NT2/D1 (cell line): ENCODE measurements at places on chromosomes 3 and 15.
A peak's percentile ranks its signal among the peaks of the same experiment; 100 is the strongest.

GRCh38 chr15:83155942-83156341 is 48.5 kb downstream of the TM6SF1 start:
- no peak for DNase-seq

GRCh38 chr15:38069511-38070011 is 135.1 kb downstream of the TMCO5A start:
- DNase-seq: no peak

DNA sequence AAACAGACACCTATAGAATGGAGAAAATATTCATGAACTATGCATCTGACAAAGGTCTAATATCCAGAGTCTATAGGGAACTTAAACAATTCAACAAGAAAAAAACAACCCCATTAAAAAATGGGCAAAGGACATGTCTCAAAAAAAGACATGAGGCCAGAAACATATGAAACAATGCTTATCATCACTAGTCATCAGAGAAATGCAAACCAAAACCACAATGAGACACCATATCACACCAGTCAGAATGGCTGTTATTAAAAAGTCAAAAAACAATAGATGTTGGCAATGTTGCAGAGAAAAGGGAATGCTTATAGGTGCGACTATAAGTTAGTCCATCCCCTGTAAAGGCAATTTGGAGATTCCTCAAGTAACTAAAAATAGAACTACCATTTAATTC is 11.4 kb upstream of the HDGFL3 start:
- DNase-seq: no peak

- DNase-seq: no peak
Observed at GRCh38 chr15:75030424-75030823, 7.0 kb downstream of the PPCDC start.

DNA sequence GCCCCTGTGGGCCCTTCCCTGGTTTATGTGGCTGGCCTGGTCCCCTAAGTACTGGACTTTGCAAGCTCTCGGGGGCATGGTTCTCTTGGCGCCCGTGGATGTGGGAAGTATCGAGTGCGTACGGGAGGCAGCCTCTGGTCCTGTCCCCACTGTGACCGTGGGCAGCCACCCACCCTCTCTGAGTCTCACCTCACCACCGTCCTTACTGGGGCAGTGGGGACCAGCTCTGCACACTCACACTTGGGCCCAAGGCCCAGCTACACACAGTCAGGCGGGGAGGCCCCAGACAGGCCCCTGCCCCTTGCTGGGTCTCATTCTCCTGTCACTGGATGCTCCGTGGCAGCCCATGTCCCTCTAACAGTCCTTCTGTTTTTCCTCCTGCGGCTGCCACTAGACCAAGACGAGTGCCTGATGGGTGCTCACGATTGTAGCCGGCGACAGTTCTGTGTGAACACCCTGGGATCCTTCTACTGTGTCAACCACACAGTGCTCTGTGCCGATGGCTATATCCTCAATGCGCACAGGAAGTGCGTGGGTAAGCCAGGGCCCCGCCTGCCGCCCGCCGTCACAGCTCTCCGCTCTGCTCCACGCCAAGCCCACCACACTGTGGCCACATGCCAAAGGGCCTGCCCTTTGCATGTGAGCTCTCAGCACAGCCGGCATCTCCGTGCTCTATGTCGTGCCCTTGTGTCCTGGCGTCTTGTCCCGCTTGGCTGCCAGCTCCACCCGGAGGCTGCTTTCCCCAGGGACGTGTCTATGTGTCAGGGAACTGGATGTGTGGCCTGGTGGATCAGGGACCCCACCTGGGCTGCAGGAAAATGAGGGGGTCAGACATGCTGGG is 72.7 kb downstream of the FBLN2 start:
- DNase-seq: no peak

GRCh38 chr3:110576960-110577359 is 494.7 kb upstream of the NECTIN3 start:
- DNase-seq: peak; percentile 80

DNA sequence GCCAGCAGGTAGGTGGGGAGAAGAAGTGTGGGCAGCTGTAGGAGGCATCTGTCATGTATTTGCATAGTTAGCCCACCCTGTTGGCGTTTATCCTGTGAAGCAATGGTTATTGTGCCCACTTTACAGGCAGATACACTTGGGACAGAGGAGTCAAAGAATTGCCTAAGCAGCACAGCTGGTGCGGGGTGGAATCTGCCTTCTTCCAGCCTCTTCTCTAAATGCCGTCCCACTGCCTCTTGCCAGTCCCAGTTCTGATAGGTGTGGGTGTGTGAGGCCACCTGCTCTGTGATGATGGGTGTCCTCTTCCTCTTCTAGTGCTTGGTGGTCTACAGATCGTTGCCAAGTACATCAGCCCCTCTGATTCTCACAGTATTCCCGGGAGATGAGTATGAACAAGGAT is 80.9 kb downstream of the ABHD5 start:
- DNase-seq: no peak

- no peak for DNase-seq
Observed at GRCh38 chr3:138856799-138857198, 22.1 kb upstream of the PIK3CB start.

- peak; percentile 36 for DNase-seq
Observed at GRCh38 chr3:192802957-192803899, 75.9 kb upstream of the FGF12 start.

- no peak for DNase-seq
Observed at GRCh38 chr15:67601073-67601472, 58.6 kb downstream of the MAP2K5 start.

GRCh38 chr15:89749951-89750559 is 994 bp downstream of the MESP1 start:
- DNase-seq: no peak

DNA sequence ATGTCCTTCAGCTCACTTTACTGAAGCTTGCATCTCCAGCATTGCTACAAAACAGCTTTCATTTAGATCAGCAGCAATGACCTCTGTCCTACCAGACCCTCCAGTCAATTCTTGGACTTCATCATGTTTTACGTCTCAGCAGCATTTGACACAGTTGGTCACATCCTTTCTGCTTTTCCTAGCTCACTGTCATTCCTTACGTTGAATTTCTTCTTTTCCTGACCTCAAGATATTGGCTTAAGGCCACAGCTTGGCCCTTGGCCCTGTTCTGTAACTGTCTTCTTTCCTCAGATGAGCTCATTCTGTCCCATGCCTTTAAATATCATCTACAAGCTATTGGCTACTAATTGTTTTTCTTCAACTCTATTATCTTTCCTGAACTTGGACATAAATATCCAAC is 576.2 kb upstream of the KCNMB2 start:
- no peak for DNase-seq

GRCh38 chr3:156677536-156677935 is 3.1 kb downstream of the TIPARP start:
- no peak for DNase-seq

DNA sequence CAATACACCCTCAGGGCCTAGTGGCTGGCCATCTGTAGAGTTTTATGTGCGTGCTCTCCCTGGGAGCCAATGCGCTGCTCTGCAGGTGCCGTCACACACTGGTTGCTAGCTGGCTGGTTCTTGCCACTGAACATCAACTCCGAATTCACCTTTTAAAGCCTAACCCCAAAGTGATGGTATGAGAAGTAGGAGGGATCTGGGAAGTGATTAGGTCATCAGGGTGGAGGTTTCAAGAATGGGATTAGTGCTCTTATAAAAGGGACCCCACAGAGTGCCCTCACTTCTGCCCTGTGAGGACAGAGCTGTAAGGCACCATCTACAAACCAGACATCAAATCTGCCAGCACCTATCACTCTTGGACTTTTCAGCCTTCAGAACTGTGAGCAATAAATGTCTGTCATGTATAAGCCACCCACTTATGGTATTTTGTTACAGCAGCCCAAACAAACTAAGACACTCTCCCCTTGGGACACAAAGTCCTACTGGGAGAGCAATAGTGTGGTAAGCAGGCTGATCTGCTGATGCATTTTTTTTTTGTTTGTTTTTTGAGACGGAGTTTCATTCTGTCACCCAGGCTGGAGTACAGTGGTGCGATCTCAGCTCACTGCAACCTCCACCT is 20.3 kb downstream of the RGMA start:
- no peak for DNase-seq

DNA sequence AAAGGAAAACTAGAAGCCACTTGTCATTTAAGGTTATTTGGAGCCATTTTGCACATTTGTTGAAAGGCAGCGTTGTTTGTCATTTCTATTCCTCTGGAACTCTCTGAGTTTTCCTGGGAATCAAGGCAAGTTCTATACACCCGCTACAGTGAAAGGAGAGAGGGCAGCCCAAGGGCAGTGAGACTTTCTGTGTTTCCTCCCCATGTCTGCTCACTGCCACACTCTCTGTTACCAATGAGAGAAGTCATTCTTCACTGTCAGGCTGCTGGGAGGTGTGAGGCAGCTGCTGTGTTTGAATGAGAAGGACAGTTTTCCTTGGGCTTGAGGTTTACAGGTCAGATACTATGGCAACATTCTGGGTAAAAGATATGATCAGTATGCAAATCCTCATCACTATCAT is 36.0 kb downstream of the ATP13A5 start:
- no peak for DNase-seq

GRCh38 chr15:56929933-56930332 is 11.5 kb downstream of the TCF12 start:
- DNase-seq: no peak

GRCh38 chr3:28615971-28616370 is 267.3 kb upstream of the AZI2 start:
- no peak for DNase-seq

- DNase-seq: no peak
Observed at GRCh38 chr3:42195879-42196330, 70.1 kb downstream of the CCK start.

GRCh38 chr3:112350018-112350810 is 17.3 kb downstream of the CD200 start:
- no peak for DNase-seq

DNA sequence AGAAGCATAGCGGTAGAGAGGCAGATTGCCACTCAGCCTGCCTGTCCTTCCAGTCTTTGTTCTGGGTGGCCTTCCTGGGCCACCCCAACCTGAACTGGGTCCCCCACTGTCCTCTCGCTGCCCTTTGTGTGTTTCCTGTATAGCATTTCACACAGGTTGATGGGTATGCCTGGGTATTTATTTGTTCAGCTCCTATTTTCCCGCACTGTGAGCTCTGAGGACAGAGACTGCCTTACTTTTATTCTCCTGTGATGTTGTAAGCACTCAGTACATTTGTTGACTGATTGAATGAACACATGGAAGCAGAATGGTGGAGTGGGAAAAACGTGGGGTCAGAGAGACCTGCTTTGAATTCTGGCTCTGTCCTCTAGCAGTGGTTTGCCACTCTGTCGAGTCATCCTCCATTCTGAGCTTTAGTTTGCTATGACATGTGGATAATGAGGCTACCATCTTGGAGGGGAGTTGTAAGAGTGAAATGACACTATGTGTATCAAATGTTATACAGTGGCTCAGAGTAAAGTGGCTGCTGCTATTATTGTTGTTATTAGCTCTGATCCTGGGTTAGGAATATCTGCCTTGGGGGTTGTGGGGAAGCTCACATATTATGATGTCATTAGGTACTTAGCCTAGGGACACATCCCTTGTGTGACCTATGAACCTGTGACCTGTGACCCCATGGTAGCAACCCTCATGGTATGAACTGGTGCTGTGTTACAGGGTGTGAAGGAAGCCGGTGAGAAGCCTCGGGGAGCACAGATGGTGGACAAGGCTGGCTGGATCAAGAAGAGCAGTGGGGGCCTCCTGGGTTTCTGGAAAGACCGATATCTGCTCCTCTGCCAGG is 6.4 kb downstream of the PLEKHO2 start:
- no peak for DNase-seq

DNA sequence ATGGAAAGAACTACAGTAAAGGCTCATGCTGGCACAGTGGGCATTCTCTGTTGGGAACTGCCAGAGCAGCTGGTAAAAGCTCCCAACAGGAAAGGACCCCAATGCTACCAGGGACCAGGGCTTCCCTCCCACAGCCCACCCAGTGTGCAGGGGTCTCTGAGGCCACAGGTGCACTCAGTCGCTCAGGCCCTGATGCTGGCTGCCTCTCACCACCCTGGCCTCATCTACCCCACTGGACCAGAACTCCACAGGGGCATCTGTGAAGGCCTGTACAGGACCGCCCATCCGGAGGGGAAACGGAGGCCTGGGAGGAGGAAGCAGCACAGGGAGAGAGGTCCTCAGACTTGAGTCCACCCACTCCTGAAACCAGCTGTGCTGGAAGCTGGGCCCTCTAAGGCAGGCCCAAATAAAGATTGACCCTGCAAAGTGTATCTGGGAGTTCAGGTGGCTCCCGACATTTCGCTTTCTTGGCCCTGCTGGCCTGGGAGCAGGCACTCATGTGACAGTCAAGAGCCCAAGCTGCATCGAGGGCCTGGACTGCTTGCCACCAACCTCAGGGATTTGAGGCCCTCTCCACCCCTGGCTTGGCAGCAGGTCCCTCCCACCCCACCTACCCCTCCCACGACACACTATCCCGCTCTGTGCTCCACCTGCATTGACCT is 12.7 kb downstream of the KLF15 start:
- no peak for DNase-seq

DNA sequence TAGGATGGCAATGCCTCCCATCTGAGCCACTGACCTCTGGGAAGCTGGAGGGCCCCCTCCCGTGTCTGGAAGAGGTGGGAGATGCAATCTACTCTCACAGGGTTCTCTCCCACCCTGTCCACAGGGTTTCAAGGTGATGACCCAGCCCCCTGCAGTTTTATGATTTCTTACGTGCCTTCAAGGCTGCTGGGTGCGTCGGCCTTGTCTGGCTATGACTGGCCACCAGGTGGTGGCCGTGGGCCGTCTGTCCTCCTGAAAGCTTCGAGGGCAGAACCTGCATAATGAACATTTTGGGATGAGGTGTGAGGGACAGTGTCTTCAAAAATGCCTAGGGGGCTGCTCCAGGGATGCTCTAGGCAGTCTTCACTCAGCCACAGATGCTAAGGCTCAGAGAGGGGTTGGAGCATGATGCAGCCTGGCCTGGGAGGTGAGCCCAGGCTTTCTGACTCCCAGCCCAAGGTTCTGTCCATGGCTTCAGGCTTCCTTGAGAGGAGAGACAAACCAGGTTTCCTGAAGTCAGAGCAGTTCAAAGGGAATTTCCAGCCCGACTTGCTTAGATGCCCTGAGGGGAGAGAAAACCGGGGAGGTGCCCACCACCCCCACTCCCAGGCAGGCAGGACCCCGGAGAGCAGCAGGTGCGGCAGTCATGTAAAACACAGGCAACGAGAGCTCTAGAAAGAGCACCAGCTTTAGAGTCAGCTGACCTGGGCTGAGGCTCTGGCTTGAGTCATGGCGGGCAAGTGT is 18.7 kb downstream of the ISG20 start:
- no peak for DNase-seq

DNA sequence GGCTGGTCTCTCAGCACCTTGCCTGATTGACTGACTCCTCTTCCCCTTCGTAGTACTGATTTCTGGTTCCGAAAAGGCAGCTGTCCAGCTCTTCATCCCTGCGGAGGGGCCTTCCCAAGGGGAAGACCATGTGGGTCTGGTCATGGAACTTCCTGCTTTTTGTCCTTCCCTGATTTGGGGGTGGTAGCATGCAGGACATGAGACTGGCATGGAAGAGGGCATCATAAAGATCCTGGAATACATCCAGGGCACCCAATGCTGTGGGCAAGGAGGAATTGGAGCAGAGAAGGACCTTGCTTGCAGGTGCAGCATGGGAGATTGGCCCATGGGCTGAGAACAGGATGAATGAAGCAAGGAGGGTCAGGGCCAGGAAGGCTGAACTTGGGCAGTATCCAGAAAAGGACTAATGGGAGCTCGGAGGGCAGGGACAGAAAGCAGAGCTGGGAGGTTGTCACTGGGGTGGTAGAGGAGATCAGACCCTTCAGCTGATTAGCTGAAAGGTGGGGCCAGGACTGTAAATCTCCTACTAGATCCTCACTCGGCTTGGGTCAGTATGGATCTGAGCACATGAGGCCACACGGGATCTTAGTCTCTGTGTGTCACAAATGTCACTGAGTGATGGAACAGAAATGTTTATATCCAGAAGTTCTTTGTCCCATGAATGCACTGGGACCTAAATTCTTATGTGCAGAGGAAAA is 59.5 kb downstream of the AMOTL2 start:
- no peak for DNase-seq
